ENCODE measurements at places on chromosomes 11 and 22.

- DNase-seq: no peak
These were observed 350.7 kb downstream of the LARGE1 start for GRCh38 chr22:33569559-33569958.

GRCh38 chr11:120898568-120898967 lies 125.3 kb upstream of the TBCEL start:
- no peak for DNase-seq

- no peak for DNase-seq
These were observed 86.9 kb downstream of the UBASH3B start for GRCh38 chr11:122742301-122743018.

DNA sequence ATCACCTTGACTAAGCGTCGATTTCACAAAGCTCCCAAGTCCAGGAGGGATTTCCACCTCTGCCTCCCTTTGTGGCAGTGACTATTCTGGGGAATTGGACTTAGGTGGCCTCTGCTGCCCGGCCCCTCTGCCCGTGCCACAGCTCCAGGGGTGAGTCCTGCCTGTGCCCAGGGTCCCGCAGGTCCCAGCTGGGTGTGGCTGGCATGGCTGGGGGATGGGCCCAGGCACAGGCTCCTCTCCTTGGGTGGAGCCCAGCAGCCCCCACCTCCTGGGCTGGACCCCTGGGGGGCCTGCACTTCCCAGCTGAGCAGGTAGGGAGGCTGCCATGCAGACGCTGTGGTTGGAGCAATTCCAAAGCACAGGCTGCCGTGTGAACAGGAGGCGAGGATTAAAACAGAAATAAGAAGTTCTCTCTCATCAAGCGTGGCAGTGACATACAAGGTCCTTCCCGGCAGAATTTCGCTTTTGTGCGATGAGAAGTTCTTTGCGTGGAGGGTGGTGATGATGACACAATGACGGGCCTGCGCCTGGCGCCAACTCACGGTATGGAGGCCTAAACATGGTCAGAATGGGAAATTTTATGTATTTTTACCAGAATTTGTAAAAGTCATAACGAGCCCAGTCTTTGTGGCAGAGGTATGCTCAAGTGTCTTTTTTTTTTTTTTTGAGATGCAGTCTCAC lies 107.3 kb downstream of the BRD1 start:
- no peak for DNase-seq

Measured in NCI-H1930 (cell line).